T-cell (primary cell): ENCODE measurements at places on chromosomes 7 and 10.

- peak overlapping the region; percentile 51 for H3K27ac ChIP-seq
- H3K4me1 ChIP-seq, result no peaks in the 10 kb centered on the region
- no peaks in the 10 kb centered on the region for H3K27me3 ChIP-seq
- DNase-seq, result no peak
These were observed 75.6 kb downstream of the ENTPD1 start for GRCh38 chr10:95831515-95831914.

DNA sequence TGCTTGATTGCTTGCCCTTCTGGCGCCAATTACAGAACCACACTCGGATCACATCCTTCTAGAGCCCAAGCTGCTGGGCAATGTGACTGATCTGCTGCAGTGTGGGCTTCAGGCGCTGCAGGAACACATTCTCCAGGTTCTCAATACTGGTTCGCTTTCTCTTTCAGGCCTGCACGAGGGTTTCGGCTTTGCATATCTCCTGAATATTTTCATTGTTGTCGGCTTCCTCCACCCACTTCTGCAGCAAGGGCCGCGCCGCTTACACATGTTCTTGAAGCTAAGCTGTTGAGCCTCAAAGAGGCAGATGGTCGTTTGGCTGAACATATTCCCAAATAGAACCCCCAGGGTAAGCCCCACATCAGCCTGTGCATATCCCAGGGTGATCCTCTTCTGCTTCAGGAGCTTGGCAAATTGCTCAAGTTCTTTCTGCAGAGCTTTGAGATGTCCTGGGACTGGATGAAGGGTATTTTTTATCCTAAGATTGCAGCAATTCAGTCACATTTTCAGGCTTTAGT is 64.6 kb downstream of the HERC4 start:
- H3K36me3 ChIP-seq, result peaks cover 14% of the 10 kb centered on the region
- no peaks in the 10 kb centered on the region for H3K27me3 ChIP-seq
- no peak overlapping the region for H3K4me3 ChIP-seq
- no peak for DNase-seq
- H3K27ac ChIP-seq, result no peak overlapping the region

DNA sequence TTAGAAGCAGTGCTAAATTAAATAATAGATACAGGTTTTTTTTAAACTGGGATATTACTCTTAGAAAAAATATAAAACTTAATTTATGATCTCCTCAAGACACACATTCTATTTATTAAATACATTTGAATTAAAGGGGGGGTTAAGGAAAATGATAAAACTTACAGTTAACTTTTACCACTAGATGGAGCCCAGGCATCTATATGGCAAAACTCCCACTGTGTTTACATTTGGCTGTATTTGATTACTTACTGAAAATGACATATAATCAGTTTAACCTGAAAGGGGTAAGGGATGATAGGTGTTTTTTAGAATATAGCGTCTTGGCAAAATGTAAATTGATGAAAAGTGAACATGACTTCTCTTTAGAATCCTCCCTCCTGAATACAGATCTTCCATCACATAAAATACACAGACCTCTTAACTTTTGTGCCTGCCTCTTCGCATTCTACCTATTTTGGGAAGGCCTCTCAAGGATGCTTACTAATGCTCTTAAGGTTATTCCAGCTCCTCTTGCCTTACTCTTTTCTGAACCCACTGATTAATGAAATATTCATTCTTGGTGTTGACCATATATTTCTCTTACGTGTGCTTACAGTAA is 235.7 kb downstream of the AGMO start:
- no peak for DNase-seq
- no peaks in the 10 kb centered on the region for H3K36me3 ChIP-seq
- H3K4me1 ChIP-seq, result no peaks in the 10 kb centered on the region
- H3K27me3 ChIP-seq, result no peaks in the 10 kb centered on the region
- H3K4me3 ChIP-seq, result no peak overlapping the region

DNA sequence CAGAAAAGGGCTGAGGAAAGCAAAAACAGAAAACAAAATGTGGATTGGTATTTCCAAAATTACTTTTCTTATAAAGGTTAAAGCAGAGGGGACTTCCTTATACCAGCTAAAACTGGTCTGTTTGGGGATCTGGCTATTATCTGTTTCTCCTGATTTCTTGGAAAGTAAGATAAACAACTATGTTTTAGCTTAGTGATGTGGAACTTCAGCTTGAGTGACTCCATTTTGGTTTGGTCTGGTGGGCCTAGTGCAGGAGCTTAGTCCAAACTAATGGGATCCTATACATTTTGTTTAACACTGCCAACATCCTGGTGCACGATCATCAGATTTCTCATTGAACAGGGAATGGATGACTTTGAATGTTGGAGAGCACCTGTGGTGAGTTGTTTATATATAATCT is 283.5 kb downstream of the ADK start:
- no peaks in the 10 kb centered on the region for H3K36me3 ChIP-seq
- H3K27ac ChIP-seq, result no peak overlapping the region
- no peaks in the 10 kb centered on the region for H3K27me3 ChIP-seq
- H3K4me3 ChIP-seq, result no peak overlapping the region
- no peak for DNase-seq
- peaks cover 8% of the 10 kb centered on the region for H3K4me1 ChIP-seq

DNA sequence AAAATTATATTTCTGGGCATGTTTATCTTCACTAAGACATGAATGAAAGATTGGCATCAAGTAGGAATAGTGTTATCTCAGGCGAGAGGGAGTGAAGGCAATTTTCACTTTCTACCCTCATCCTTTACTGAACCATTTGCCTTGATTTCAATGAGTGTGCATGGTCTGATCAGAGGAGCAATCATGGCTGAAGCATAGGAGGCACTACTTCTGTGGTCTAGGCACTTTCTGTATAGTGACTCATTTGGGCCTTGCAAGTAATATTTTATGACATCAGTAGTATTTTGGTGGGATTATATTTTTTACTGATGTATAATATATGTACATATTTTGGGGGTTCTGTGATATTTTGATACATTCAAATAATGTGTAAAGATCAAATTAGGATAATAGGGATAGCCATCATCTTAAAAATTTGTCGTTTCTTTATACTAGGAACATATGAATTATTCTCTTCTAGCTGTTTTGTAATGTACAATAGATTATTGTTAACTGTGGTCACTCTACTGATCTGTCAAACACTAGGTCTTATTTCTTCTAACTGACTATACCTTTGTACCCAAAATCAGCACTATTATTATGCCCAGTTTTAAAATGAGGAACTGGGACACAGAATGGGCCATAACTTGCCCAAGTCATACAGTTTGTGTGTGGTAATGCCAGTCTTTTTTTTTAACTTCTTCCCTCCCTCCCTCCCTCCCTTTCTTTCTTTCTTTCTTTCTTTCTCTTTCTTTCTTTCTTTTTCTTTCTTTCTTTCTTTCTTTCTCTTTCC is 101.9 kb downstream of the RAB11FIP2 start:
- DNase-seq, result no peak
- no peak overlapping the region for H3K27ac ChIP-seq
- H3K36me3 ChIP-seq, result no peaks in the 10 kb centered on the region
- no peaks in the 10 kb centered on the region for H3K4me1 ChIP-seq
- H3K4me3 ChIP-seq, result no peak overlapping the region
